ENCODE measurements at places on chromosomes 2 and 18.

- DNase-seq = no peak
Measured at GRCh38 chr2:67994716-67995115, 68.1 kb downstream of the C1D start.

DNA sequence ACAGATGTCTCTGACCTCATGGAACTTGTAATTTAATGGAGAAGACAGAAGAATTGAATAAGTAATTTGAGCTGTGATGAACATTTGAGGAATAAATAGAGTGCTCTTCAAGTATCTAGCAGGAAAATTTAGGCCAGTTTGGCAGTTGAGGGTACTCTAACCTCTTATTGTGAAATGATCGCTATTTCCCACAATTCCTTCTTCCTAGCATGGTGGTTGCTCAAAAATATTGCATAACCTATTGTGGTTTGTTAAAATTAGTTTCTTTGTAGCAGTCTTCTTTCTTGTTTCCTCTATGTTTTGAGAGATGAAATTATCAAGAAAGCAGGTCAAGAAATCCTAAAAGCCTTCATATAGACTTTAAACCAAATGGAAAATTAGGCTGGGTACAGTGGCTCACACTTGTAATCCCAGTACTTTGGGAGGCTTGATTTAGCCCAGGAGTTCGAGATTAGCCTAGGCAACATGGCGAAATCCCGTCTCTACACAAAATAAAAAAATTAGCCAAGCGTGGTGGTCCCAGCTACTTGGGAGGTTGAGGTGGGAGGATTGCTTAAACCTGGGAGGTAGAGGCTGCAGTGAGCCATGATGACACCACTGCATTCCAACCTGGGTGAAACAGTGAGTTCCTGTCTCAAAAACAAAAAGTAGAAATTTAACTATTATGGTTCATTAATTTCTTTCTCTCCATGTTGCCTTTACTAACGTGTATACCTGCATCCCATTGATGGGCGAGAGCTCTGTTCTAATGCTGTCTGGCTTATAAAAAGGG, 58.7 kb downstream of the RBKS start:
- no peak for DNase-seq

GRCh38 chr2:66794070-66794469, 359.1 kb downstream of the MEIS1 start:
- no peak for DNase-seq

GRCh38 chr2:201798252-201798913, 8.0 kb upstream of the CDK15 start:
- peak; percentile 72 for DNase-seq

DNA sequence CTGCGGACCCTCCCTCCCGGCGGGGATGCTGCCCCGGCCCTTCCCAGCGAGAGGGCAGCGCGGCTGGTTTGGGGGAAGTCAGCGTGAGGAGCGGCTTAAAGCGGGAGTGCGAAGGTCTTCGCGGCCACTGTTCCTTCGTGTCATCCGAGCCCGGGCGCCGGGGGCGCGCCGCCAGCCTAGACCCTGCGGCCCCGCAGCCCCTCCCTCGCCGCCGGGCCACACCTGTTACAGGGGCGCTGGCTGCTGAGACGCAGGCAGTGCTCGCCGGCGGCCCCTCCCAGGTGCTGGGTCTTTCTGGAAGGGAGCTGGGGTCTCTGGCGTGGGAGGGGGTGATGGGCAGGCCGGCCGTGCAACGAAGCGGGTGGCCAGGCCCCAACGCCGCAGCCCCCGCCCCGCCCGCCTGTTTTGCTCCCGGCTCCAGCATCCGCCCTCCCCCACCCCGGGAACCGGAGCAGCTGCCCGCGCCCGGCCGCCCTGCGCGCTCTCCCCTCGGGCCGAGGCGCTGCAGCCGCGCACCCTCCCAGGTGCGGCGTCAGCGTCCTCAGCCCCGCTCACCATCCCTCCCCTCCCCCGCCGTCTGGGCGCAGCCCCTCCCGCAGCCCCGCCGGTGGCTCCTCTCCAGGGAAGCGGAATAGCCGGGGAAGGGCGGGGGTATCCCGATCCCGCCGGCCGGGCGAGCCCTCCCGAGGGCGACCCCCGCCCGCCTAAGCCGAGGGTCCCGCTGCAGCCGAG, 727 bp downstream of the KIF1A start:
- DNase-seq = no peak

DNA sequence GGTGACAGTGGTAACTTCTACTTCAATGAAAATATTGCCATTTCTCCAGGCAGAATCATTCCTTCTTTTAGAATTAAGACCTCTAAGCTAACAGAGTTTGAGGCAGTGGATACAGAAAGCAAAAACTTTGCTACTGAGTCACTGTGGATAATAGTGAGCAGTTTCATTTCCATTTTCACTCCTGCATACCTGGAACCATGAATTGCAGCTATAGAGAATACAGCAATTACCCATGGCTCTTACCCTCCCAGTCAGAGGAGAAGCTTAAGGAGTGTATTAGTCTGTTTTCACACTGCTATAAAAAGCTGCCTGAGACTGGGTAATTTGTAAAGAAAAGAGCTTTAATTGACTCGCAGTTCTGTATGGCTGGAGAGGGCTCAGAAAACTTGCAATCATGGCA, 531.4 kb upstream of the CNTNAP5 start:
- no peak for DNase-seq

DNA sequence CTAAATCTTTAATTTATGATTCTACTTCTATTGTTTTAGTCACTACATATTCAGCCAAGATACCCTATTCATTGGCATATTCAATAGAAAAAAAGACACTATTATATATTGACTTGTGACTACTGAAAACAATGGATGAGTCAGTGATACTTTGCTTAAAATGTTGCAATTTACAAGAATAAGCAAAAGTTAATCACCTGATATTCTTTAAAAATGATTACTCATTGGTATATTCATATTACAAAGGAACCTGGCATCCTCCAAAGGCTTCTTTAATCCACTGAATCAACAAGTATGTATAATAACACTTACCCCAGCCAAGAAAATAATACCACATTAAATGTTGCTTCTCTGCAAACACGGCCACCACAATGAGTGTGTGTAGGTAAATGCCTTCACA, 87.8 kb downstream of the CALCRL start:
- no peak for DNase-seq

DNA sequence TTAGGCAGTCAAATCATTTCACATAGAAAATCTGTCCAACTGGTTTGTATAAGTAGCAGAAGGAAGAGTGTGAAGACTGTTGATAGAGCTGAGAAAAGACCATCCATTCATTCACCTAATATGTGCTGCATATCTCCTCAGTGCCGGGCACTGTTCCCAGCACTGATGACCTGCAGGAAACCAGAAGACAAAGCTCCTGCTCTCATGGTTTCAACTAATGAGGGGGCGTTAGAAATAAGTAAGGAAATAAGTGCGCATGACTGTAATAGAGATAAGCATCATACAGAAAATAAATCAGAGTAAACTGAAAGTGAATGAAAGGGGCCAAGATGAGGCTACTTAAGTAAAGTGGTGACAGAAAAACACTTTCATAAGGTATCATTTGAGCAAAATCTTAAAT, 427.5 kb upstream of the CDH20 start:
- DNase-seq = no peak

- no peak for DNase-seq
Measured at GRCh38 chr2:236865052-236865451, 220.6 kb upstream of the COPS8 start.

GRCh38 chr2:207328944-207329386, 163.2 kb upstream of the KLF7 start:
- no peak for DNase-seq

DNA sequence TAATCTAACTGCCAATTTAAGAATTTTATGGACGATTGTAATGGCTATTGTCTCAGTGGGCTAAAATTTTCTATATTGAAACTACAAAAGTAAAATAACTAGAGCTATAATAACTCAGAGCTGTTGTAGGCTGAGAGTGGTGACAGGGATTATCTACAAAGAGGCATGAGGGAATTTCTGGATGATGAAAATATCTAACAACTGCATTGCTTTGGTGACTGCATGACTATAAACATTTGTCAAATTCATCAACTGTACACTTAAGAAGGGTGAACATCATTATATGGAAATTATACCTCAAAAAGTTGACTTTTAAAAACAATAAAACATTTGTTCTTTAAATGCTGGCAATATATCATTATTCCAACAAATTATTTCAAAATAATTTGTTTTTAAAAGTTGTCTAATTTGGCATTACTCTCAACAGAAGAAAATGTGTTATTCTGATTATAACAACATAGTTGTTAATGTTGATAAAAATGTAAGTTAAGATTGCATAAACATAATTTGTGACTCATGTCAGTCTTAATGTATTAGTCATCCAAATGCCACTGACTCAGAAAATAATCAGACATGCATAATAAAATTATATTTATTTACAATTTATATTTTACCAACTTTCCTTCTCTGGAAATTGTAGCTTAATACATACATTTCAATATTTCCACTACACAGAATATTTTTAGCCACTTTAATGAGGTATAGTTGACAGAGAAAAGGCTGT, 865.1 kb upstream of the VRK2 start:
- no peak for DNase-seq

DNA sequence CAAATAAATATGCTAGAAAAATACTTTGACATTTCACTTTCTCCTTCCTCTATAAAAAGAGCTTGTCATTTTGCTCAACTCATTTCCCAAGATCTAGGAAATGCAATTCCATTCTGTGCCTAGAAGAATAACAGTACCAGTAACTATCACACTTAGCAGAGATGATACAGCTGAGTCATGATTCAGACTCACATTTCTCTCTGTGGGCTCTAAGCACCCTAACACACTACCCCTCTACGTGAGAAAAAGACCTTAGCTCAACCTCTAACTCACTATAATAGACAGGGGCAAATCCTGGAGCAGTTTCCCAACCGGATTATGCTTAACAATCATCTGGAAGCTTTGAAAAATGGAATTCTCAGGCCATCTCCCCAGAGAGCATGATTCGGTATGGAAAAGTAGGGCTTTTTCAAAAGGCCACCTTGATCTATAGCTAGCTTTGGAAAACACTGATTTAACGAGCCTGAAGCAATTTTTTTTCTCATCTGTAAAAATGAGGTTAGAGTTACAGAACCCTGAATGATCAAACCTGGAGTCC, 1312.3 kb upstream of the PIK3C3 start:
- DNase-seq = no peak

- DNase-seq = no peak
Measured at GRCh38 chr2:16198166-16198912, 258.0 kb downstream of the MYCN start.

- no peak for DNase-seq
Measured at GRCh38 chr18:12251311-12251710, 2.9 kb upstream of the CIDEA start.

DNA sequence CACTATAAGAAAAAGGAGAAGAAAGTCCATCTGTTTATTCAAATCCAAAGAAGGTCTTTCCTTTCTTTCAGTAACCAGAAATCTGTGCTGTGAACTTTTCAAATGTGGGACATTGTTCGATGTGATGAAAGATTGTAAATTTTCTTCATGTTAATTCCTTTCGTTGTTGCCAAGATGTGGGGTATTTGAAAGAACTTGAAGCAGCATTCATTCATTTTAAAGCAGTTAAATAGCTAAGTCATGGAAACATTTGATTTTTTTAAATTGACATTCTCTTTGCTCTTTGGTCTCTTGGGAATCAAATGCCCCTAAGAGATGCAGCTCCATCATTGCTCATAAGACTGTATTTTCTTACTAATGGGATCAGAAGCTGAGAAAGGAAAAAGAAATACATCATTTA, 93.7 kb upstream of the EHBP1 start:
- DNase-seq = no peak

- DNase-seq = no peak
Measured at GRCh38 chr2:67399144-67399543, 2.0 kb downstream of the ETAA1 start.

DNA sequence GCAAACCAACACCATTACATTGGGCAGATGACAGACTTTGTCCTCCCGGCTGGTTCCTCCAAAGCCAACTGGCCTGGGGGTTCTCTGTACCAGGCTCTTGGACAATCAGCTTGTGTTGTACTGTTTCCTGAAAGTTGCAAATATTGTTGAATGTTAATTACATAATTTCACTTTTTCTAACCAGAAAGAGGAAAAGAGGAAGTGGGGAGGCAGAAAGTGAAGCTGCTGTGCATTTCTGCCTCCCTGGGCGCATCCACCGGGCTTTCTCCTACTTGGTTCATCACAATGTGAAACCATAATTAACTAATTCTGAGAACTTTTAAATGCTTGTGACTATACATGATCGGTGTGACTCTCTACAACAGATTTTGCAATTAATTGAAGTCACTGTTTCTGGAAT, 10.1 kb downstream of the TWIST2 start:
- DNase-seq = no peak

DNA sequence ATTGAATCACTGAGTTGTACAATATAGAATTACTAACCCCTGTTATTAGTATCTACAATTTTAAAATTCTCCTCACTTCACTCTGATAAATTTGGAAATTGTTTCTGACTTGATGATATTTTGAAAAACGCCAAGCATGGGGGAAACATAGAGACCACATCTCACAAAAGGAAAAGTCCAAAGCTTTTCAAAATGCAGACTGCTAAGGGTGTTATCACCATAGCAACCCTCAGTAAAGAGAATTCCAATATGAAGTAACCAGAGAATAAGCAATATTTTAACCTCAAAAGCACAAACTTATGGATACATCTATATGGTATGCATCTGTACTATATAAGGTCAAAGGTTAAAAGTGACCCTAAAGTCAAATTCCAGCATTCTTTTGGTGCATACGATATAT, 22.7 kb downstream of the LRP2 start:
- DNase-seq = no peak

GRCh38 chr2:239321596-239322415, 79.0 kb downstream of the HDAC4 start:
- DNase-seq = no peak

DNA sequence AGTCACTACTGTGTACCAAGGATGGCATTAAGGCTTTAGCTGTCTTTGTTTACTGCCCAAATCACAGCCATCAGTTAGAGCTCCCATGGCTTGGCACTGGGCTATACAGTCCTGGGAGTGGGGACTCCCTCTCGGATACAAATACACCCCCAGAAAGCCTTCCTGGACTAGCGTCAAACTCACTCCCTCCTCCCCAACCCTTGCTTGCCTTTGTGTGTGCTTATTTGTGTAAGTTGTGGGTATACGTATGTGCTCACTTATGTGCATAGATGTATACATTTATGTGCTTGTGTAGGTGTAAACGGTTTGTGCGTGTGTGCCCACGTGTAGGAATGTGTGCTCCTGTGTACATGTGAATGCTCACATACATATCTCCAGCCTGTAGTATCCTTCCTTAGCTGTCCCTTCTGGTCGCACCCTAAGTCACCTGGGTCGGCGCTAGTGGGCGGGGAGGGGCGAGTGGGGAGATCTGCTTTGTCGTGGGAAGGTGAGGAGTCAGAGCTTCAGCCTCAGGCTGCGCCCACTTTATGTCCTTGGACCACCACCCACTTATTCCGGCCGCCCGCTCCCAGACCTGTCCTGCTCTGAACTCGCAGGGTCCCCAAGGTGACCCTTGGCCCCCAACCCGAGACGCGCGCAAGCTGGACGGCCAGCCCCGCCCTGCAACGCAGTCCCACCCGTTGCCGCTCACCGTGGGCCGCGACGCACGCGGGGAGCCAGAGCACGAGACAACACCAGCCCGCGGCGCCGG, 461 bp downstream of the PRADC1 start:
- no peak for DNase-seq
